HepG2 (cell line): ENCODE measurements at places on chromosomes 7 and 10.
A peak's percentile ranks its signal among the peaks of the same experiment; 100 is the strongest.

DNA sequence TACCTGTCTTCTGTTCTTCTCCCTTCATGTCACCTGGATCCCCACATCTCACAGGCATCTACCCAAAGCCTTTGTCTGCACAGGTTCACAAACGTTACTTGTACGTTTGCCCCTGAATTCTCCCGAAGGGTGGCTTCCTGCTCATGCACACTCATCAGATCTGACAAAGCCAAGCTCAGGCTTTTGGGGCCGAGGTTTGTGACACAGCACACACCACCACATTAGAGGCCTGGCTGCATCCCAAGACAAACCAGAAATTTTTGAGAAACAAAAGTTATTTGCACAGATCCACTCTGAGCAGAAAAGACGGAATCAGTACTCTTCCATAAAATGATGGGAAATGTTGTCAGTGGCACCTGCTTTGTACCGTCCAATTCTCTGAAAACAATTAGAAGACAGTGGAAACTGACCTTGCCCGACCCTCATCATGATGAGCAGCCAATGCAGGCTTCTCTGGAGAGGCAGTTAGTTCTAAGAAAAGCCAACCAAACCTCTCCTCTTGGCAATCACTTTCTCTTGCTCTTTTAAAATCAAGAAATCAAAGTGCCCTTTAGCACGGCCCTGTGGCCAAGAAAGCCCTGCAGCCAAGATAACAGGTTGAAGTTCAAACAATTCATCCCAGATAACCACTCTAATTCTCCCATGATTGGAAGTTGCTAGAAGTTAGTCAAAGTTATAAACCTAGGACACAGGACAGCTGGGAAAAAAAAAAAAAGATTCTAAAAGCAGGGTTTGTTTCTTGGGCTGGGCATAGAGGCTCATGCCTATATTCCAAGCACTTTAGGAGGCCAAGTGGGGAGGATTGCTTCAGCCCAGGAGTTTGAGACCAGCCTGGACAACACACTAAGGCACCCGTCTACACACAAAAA is 13.6 kb upstream of the SVIL start:
- DNase-seq, result no peak

- DNase-seq, result no peak
Observed at GRCh38 chr7:100629117-100629716, 12.1 kb downstream of the TFR2 start.

DNA sequence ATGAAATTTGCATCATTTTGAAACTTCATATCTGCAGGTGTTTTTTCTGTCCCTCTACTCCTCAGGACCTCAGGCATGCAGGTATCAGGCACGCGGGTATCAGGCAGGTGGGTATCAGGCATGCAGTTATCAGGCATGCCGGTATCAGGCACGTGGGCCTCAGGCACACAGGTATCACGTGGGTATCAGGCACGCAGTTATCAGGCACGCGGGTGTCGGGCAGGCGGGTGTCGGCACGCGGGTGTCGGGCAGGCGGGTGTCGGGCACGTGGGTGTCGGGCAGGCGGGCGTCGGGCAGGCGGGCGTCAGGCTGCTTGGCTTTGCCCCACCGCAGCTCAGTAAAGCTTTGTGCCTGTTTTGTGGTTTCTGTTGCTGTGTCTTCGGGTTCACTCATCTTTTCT is 8.7 kb downstream of the SPRN start:
- no peak for DNase-seq

GRCh38 chr10:79898597-79899325 is 50.1 kb downstream of the SFTPD start:
- no peak for DNase-seq

DNA sequence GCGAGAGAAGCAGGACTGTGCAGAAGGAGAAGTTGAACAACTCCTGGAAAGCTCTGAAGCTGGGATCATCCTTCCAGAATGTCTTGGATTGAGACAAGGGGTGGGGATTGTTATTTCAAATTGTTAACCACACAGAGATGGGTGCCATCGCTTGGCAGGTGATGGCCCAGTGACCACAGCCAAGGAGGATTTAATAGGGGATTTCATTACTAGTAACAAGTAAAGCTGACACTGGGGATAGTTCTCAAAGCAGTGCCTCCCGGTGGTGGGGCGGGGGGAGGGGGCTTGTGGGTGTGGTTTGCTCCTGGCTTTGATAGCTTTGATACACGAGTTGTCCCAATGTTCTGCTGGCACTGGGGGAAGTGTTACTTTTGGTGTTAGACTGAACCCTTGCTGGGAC is 59.2 kb downstream of the ZNF503 start:
- DNase-seq, result no peak

- DNase-seq, result no peak
Observed at GRCh38 chr7:26662646-26663045, 201.7 kb downstream of the SKAP2 start.

- DNase-seq, result no peak
Observed at GRCh38 chr7:130430115-130430514, 10.7 kb downstream of the CEP41 start.

- DNase-seq, result no peak
Observed at GRCh38 chr7:86949052-86949778, 110.2 kb downstream of the ELAPOR2 start.

DNA sequence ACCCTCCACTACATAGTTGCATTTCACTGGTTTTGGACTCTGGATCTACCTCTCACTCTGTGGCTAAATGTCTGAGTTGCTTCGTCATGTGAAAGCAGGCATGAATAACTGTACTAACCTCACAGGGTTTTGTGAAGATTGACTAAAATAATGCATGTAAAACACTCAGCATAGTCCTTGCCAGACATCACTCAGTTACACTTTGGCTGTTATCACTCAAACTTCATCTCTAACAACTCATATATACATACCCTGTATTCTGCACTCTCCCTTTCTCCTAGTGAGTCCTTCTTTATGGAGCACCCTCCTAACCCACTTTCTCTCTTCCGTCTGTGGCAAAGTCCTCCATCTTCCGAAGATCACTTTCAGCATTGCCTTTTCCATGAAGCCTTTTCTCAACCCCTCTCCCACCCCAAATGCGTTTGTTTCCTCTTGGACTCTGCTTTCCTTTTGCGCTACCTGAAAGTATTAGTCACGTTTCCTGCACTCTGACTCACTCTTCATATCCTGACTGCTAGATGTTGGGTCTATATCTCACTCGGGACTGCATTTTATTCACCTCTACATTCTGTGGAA is 72.6 kb downstream of the OSBPL3 start:
- no peak for DNase-seq

DNA sequence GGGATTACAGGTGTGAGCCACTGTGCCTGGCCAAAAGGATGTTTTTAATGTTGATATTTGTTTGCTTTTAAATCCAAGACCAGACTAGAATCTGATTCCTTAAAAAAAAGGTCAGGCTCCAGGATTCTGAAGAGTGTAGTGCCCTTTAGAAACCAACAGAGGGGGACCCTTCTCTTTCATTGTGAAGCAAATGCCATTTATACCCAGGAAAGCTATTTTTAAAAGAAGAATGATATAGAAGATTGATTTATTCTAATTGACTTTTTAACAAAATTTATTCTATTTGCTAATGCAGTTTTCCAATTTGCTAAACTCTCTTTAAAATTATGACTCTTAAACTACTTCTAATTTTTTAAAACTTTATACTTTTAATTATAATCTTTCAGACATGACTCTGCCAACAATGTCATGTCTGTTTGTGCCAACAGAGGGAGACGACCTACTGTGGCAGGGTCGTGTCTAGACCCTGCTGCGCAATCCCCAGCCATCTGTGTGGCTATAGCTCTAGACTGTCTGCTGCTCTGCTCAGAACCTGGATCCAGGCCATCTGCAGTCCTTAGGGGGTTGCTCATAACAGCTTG is 201.0 kb upstream of the IMMP2L start:
- peak; percentile 42 for DNase-seq

DNA sequence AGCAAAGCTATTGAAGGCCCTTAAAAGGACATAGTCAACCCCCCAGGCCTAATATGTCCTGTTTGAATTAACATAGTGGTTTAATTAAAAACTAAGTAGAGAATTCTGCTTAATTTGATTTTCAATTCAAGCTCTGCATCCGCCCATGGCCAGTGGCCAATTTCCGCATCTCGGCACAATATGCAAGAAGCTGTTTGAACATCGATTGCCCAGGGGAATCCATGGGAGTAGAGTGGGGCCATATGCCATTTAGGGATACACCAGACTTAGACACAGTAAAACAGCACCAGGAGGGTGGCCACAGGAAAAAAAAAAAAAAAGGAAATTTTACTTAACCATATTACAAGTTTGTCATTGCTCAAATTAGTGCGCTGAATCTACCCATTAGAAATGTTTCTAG is 100.4 kb downstream of the LMBR1 start:
- DNase-seq, result no peak

DNA sequence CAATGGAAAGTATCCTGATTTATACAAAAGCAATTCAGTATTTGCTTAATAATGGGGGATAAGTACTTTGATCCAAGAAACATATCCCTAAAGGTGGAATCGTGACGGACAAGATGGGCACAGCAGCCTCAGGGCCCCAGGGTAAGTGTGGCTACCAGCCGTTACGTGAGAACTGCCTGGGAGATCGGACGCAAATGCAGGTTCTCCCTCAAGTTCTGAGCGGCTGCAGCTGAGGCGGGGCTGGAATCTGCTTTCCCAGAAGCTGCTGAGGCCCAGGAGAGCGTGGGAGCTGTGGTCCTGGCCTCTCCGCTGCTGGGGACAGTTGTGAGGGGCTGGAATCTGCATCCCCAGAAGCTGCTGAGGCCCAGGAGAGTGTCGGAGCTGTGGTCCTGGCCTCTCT is 13.5 kb downstream of the FOXL3 start:
- DNase-seq, result no peak

- no peak for DNase-seq
Observed at GRCh38 chr10:10915215-10915614, 102.5 kb upstream of the CELF2 start.

- DNase-seq, result no peak
Observed at GRCh38 chr7:31263338-31263737, 77.2 kb downstream of the NEUROD6 start.

DNA sequence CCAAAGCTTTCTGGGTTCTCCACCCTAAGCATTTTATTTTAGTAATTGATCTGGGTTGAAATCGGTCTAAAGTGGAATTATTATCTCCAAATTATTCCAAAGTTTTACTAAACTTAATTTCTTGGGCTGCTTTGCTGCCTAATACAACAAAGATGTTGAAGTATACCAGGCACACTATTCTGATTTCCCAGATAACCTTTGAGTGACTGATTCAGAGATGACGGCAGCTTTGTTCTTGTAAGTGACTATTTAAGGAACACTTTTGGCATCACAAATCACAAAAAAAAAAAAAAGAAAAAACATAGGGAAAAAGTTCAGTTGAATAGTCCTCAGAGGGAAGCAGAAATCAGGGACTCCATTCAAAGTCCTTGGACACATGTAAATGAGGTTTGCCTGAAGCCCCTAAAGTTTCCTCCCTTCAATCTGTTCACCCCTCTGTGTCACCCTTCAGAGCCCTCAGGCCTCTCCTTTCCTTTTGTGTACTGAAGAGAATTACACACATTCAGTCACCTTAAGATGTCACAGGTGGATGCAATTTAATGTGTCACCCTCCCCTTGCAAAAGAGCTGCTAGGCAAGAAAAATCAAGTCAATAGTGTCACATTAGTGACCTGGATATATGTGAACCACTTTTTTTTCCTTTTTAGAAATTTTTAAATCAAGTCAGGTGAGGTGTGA is 81.5 kb downstream of the RTKN2 start:
- DNase-seq, result no peak

GRCh38 chr7:101535351-101535751 is 93.7 kb downstream of the MYL10 start:
- DNase-seq, result no peak

GRCh38 chr7:78420001-78420400 is 621.4 kb downstream of the PHTF2 start:
- DNase-seq, result no peak

DNA sequence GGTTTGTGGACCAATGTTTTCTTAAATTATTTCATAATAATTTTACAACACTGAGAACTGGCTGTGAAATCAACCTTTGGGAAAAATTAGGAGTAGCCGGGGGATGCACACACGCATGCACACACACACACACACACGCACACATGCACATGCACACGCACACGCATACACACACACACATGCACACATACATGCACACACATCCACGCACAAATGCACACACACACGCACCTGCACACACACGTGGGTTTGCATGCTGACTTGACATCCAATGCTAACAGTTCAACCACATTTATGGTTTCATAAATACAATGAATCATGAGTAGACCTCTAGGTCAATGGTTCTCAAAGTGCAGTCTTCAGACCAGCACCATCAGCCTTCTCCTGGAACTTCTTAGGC is 354.1 kb downstream of the DPP6 start:
- DNase-seq, result no peak

- DNase-seq, result no peak
Observed at GRCh38 chr10:125698481-125698998, 15.6 kb upstream of the TEX36 start.
